ENCODE measurements at places on chromosomes 12 and 14.

GRCh38 chr12:110068654-110069053, 20.3 kb upstream of the C12orf76 start:
- no peak for DNase-seq

DNA sequence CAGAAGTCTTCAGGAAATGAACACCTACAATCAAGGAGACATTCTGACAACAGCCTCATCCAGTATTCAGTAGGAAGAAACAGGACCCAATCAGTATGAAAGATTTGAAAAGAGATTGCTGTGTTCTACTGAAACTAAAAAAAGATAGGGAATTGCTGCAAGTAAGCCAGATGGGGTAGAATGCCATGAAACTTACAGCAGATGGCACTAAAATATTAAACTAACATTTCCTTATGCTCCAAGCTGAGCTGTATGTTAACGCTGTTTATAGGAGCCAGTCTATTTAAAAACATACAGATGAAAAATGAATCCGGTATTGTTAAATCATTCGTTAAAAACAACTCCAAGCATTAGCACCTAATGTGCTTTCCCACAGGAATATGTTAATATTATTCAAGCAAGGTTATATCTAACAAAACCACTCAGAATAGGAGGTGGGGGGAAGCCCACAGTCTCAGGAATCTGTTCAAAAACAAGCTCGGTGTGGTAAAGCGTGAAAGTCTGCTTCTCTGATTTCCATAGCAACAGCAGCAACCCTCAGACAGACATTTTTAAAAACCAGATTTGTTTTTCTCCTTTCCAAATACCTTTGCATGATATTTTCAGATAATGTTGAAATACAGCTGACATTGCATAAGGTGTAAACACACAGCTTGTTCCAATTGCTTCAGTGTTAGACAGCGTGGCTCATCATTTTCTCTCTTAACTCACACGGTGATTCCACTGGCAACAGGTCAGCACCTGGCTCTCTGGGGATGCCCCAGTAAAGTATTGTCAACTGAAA, 131.4 kb upstream of the CCDC175 start:
- DNase-seq = no peak

DNA sequence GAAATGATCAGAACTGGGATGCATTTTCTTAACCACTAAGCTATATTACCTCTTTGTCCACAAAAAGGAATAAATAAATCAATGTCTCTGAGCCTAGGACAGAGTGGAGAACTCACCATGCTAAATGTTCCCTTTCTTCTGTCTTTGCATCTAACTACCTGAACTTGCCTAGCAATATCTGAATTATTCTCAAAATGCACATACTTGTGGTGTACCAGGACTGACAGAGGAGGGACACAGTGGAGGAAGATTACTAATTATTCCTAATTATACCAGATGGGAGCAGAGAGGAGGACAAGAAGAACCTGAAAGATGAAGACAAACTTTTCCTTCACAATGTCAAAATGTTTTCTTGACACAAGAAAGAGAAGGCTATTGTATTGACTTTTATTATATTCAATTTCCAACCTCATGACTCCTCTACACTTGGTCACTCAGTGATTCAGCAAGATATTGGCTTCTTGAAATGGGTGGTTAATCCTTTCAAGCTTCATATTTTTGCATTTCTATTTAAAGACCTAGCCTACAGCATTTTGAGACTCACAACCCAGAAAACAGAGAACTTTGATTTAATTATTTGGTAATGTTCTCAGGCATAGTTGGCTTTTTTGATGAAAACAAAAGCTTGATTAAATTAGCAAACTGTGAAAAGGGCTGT, 117.2 kb upstream of the LRFN5 start:
- no peak for DNase-seq

DNA sequence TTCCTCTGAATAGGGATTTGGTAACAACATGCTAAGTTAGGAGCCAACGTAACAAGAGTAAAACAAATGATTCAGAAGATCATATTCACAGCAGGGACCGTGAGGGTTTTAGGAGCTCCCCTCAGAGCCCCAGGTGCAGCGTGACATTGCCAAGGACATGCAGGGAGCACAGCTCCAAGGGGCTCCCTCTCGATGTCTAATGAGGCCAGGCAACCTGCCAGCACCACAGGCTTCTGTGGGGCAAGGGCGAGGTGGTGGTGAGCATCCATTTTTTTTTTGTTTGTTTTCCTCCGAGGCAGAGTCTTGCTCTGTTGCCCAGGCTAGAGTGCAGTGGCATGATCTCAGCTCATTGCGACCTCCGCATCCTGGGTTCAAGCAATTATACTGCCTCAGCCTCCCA, 95.1 kb upstream of the PTPRB start:
- no peak for DNase-seq

DNA sequence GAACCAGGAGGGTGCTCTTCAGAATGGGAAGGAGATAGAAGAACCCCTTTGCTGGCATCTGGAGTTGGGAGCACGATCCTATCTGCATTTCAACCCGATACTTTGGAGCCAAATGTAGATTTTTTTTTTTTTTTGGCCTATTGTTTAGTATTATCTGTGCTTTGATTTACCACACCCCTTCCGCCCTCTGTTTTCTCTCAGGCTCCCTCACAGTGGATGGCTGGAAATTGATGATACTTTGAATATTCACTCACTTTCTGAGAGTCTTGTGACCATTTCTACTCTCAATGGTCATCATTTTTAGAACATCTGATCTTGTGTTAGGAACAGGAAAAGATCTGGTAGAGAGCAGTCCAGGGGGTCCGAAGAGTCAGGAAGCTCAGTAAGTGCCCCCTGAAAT, 9.0 kb downstream of the TSPAN9 start:
- no peak for DNase-seq

DNA sequence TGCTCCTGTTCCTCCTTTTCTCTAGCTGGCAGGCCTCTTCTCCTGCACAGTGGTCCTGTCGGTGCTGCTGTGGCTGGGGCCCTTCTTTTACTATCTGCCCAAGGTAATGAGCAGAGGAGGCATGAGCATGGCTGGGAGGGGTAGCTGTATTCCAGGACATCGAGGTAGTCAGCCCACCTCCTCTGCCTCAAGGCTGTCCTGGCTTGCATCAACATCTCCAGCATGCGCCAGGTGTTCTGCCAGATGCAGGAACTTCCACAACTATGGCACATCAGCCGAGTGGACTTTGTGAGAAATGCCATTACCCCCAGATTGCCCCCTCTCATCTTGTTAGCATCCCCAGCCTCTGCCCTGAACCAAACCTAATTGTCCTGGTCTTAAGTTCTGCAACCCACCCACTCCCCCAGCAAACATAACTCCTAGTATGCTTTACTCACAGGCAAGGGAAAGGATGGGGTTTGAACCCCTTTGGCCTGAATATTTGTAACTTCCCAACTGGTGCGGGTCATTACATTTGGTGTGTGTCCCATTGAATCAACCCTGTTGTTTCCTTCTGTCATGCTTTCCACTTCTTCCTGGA, 9.1 kb downstream of the B4GALNT1 start:
- DNase-seq = no peak

DNA sequence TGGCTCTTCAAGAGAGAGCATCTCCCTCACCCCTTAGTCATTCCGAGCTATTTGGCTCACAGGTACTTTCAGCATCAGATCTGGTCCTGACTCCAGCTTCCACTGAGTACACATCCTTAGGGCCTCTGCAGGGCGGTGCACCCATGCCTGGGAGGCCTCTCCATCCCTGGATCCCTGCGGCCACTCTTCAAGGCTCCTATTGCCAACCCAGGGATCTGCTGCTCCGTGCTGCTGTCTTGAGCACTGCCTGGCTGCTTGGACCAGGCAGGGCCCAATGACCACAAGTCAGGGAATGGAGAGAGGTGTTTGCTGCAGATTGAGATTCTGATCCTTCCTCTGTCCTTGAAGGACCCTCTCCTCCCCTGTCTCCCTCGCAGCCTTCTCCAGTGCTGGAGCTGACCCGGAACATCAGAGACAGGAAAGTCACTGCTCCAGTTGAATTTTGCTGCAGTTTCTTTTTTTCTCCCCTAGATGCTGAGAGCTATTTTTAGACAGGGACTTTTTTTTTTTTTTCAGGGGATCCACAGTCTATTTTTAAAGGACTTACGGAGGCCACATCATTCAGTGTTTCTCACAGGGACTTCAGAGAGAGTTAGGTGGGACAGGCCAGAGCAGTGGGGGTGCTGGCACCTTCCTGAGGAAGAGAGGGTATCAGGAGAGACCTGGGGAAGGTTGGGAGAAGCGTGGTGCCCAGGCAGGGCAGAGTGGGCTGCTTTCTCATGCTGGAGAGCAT, 50.1 kb upstream of the KCNA1 start:
- DNase-seq = no peak

GRCh38 chr14:77116172-77116817, 18.2 kb downstream of the CIPC start:
- DNase-seq = no peak

- DNase-seq = no peak
Measured at GRCh38 chr12:50051101-50051806, 6.1 kb upstream of the ASIC1 start.

DNA sequence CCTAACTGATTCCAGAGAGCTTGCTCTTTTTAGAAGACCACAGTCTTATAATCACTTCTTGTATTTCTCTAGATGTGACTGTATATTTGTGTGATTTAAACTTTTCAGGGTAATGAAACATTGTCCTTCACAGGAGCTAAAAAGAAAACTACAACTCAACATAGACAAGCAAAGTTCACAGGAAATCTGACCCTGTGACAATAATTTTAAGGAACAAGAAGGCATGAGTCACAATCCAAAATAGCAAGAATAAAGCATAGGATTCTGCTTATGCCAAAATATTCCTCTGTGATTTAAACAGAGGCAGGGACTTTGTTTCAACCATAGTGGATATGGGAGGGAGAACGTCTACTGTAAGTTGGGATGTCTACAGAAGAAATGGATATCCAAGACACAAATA, 44.3 kb downstream of the GPR65 start:
- DNase-seq = no peak

- DNase-seq = no peak
Measured at GRCh38 chr12:58812214-58812613, 108.1 kb downstream of the LRIG3 start.

DNA sequence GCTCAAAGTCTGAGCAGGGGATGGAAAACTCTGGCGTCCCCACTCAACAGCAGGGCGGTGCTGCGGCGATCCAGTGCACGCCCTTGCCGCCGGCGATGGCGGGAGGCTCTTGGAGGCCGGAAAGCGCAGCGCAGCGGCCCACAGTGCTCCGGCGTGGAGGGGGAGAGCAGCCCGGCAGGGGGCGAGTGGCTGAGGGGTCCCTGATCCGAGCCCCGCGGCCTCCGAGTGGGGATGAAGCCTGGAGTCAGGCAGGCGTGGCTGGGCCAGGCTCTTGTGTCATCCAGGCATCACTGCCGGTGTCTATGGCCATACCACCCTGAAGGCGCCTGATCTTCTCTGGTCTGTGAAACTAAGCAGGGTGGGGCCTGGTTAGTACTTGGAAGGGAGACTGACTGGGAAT, 183.1 kb downstream of the ALG10 start:
- no peak for DNase-seq

GRCh38 chr12:12046401-12046800, 24.3 kb upstream of the BCL2L14 start:
- DNase-seq = no peak

- DNase-seq = no peak
Measured at GRCh38 chr12:93884794-93885460, 207.8 kb downstream of the CRADD start.

DNA sequence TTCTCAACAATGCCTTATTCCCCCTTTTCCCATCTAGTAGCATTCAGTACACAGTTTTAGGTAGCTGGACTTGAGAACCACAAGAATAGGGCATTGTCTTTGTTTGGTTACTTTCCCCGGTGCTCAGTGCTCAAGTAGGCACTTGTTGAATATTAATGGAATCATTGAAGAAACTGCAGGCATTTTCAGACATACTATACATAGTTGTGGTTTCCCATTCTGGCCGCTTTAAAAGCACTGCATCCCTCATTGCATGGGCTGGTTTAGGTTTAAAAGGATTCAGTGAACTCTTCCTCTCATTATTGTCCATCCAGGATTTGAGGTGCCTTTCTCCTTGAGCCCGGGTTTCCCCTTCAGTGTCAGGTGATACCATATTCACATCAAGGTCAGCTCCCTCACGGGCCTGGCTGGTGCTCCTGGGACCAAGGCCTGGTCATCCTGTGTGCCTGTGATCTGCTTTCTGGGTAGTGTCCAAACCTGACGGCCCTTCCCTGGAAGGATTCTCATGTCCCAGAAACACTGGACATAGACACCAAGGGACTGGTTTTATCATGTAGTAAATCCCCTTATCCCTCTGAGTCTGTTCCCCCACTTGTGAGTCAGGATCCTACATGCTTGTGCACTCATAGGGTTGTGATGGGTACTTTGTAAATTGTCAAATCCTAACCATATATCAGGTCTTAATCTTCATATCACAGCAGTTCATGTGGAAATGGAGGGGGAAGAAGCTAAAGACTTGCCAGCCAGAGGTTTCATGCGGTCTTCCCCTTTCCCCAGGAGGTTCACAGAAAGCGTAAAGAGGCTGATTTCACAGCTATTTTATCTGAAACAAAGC, 7.4 kb downstream of the TCP11L2 start:
- no peak for DNase-seq

DNA sequence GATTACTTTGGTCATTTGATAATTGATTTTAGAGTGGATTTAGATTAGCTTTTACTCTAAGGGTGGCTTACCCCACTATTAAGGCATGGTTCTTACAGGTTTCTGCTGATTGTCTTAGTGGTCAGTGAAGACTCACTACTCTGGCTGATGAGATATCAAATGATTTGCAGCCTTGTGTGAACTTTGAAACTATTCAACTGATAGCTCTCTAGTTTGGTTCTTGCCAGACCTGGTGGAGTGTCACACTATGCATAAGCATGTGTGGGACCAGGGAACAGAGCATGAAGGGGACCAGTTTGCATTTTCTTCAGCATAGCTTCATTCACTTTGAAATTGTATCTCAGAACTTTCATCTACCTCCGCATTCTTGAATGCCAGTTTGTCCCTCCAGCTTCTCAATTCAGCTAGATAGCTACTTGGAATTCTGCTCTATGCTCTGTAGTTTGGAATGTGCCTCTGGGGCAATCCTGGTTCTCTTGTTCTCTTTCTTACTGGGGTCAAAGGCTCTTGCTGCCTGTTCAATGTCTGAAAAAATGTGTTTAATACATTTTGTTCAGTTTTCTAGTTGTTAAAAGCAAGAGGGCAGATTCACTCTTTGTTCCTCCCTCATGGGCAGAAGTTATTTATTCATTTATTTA, 12.7 kb downstream of the SCYL2 start:
- no peak for DNase-seq

DNA sequence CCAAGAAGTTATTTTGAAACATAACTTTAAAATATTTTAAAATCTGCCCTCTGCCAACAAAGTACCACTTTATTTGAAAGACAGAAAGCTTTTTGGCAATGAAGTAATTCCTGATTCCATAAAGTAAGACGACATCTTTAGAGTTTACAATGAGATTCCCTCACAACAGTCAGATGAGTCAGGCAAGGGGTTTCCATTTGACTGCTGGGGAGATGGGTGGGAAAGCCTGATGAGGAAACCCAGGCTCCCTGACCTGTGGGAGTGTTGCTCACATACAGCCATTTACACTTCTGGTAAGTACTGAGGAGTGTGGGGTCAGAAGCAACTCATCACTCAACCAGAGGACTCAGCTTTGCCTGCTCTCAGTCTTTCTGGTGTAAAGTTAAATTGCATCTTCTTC, 10.2 kb downstream of the KITLG start:
- DNase-seq = no peak
